ENCODE measurements at places on chromosomes 5 and 9.

DNA sequence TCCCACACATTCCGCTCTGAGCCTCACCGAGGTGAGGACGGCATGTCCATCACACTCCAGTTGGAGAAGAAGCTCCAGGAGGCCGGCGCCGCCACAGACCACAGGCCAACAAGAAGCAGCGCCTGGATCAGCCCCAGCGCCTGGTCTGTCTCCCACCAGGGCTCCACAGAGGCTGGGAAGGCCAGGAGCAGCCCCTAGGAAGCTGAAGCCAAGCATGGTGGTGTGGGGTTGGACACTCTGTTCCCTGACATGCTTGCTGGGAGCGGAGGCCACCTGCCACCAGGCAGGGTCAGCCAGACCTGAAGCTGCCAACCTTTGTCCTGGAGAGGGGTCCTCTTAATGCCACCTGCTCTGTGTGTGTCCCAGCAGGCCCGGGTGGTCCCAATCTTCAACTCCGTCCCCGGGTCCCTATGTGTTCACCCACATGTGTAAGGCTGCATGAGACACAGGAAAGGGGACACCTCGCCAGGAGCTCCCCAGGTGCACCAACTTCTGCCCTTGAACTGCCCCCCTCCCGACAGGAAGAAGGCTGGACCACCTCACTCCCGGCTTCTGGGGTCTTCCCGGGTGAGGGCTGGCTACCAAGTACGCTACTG is 140.1 kb upstream of the PPP1R26 start:
- no peak for DNase-seq

- DNase-seq = no peak
Measured at GRCh38 chr5:79575996-79576395, 36.2 kb upstream of the TENT2 start.

- DNase-seq = no peak
Measured at GRCh38 chr9:70403166-70403565, 11.3 kb downstream of the KLF9 start.

DNA sequence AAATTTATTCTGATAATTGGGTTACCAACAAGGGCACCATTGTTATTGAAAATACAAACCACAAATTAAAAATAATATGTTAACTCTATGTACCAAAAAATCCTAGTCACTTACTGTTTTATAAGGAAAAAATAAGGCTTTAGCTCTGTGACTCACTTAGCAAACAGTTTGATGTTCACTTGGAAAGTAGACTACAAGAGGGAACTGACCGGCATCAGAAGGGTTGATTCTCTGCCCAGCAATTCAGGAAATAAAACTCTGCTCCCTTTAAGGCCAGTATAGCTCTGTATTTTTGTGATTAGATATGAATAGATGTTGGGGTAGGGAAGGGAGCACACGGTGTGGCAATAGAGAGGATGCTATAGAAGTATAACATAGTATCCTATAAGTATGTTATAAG is 671.3 kb downstream of the LRRC70 start:
- DNase-seq = no peak

GRCh38 chr5:175542232-175542965 is 64.0 kb downstream of the SFXN1 start:
- no peak for DNase-seq

GRCh38 chr5:36164461-36164860 is 12.6 kb downstream of the SKP2 start:
- no peak for DNase-seq

DNA sequence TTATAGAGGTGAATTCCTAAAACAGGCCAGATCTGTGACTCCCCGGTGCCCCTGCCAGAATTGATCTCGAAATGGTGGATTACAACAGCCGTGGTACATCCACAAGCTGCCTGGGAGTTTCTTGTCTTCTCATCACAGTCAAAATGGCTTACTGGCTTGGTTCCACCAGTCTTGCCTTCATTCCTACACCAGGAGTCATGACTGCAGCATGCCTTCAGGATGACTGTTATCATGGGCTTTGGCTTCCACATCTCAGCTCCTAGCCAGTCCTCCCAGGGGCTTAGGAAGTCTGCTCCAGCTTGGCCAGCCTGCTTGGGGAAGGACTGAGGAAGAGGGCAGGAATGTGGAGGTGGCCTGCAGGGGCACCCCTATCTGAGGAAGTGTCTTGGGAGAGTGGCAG is 132.9 kb upstream of the NR3C1 start:
- no peak for DNase-seq

DNA sequence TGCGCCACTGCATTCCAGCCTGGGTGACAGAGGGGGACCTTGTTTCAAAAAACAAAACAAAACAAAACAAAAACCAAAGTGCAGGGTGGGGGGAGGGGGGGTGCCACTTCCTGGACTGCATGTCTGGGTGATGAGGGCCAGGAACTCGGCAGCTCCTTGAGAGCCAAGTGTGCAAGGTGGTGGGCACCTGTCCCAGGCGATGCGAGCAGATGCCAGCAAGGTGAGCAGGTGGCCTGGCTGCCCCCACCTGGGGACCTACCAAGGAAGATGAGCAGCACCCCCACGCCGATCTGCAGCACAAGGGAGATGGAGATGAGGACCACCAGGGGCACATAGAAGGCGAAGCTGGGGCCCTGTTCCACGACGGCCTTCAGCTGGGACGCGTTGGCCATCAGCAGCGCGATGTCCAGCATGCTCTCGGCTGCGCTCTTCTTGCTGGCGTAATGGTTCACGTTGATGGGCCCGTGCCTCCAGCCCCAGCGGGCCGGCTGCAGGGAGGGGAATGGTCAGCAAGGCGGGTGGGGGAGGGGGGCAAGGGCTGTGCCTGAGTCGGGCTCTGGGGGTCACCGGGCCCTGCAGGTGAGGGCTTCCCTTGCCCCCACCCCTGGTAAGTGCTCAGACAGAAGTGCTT is 7.8 kb downstream of the NINJ1 start:
- DNase-seq = no peak

DNA sequence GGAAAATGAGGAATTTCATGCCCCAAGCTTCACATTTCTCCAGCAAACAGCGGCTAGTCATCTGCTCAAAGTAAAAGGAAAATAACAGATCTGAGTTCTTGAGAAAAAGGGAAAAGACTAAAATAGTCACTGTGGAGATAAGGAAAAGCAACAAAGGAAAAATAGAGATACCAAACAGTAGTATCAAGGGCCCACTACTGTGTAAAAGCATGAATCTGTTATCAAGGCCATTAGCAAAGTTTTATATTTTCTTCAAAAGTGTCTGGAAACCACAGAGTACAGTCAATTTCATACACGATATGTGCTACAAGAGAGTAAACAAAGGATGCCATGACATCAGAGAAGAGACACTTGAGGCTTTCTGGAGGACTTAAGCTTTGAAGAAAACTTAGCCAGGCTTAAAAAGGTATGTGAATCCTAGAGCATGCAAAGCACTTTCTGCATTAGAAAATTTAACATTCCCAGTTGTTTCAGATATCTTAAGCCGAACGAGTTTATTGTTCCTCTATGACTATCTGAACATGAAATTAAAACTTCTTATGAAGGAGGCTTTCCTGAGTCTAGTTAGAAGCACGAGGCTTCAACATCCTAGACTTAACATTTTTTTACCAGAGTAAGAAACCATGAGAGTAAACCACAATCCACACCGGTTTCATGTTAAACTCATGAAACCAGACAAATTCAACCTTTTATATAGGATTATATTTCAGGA is 1.2 kb downstream of the TTC33 start:
- DNase-seq = no peak

DNA sequence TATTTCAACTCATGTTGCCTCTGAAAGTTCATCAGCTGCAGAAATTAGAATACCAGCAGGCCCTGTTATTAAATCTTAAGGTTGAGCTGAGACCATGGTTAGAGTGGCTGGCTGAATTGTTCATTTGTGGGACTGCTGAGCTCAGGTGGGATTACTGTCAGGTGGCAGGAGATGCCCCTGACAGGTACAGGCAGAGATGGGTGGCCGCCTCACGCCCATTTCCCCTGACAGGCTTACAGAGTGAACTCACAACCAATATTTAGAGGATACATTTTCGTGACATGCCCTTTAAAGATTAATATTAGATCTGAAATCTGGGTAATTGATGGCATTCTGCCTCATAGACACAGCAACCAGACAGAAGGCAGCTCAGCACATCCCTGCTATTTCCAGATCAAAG is 136.0 kb downstream of the MVB12B start:
- DNase-seq = no peak

DNA sequence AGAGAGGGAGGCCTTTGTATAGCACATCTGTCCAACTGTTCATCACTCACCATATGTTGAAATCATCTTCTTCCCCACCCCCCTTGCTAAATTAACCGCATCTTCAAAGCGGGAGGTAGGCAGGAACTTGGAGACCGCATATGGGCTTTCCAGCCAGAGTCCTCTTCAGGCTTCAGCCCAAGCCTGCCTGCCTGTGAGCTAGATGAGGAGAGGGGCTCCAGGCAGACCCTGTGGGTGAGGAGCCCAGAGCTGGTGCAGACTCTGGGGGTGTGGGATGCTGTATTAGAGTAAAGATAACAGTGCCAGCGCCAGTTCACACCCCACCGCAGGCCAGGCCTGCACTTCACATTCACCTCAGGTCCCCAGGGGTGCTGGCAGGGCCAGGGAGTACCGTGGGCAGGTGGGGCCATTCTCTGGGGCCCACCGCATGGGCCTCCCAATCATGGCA is 16.2 kb downstream of the PRRC2B start:
- DNase-seq = no peak
